ENCODE measurements at places on chromosomes 13 and 19.
A peak's percentile ranks its signal among the peaks of the same experiment; 100 is the strongest.

DNA sequence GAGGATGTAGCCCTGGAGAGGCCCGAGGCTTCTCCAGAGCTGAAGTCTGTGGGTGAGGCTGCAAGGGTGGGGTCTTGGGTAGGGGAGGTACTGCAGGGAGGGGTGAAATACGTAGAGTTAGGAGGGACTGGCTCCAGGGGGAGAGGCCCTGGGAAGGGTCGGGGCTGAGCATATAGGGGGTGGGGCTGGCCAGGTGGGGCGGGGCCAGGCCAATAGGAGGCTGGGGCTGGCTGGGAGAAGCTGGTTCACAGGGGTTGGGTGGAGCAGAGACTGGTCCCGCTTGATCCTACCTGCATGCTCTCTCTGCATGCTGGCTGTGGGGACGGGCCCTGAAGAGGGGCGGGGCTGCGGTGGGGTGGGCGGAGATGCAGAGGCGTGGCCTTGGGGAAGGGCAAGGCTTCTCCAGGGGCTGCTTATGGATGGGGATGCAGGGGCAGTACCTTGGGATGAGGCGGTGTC, 51.9 kb downstream of the CELF5 start:
- no peak for DNase-seq

- no peak for DNase-seq
These were observed 3.6 kb downstream of the FCHO1 start for GRCh38 chr19:17754634-17755442.

DNA sequence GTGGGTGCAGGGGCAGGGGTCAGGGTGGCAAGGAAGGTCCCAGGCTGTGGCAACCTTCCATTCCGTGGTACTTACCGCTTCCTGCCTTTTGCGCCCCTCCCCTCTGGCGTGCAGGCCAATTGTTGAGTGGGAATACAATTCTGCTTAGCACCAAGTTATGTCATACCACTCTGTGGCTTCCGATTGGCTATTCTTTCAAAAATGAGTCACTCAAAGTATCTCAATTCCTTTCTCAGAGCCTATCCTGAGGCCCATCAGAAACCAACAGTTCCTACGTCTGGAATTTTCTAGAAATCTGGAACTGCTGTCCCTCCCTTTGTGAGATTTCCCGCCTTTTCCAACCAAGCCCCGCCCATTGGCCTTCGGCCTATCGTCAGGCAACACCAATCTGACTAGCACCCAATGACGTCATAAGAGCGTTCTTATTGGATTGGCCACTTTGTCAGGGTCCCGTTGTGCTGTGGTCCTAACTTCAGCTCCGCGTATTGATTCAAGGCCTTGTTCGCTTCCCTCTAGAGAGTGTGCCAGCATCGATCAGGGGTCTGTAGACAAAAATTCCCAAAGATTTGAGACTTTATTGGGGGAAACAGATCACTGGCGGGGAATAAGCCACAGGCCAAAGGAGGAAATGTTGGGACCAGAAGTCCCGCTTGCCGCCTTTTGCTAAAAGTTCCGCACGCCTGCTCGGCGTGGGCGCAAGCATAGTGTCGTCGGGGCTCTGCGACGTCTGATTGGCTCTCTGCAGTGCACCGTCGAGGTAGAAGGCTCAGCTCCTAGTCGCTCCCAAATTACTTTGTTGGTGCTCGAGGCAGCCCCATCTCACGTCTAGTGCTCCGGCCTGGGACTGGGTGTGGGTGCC, 11.7 kb downstream of the NTN5 start:
- peak; percentile 89 for DNase-seq

- no peak for DNase-seq
These were observed 1078.9 kb downstream of the SLITRK1 start for GRCh38 chr13:82803341-82803740.

- no peak for DNase-seq
These were observed 17.0 kb upstream of the SACS start for GRCh38 chr13:23450340-23451046.

GRCh38 chr13:27354379-27354778, 70.0 kb upstream of the GTF3A start:
- peak; percentile 42 for DNase-seq

DNA sequence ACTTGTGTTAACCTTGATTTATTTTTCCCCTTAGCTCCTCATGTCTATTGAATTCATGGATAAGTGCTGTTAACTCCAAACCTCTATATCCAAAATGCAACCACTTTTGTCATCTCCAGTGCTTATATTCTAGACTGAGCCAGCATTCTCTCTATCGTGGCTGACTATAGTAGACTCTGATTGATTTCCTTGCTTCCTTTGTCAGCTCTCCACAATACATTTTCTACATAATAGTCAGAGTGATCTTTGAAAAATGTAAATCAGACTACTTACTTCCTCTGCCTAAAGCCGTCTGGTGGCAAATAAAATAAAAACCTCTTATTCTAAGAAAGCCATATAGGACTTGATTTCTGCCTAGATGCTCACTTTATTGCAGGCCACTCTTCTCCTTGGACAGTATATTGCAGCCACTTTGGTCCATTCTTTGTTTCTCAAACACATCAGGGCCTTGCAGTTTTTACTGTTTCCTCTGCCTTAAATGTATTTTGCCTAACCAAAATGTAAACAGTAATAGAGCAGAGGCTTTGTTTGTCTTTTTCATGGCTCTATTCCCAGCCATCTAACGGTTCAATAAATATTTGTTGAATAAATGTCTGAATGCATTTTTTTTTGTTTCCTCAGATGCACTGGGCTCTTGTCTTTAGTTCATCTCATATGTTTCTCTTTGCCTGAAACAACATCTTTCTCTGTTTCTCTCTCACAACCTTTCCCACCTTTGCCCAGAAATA, 243.6 kb upstream of the CSNK1A1L start:
- DNase-seq, result no peak
